ENCODE measurements at places on chromosomes 6 and 20.
A peak's percentile ranks its signal among the peaks of the same experiment; 100 is the strongest.

DNA sequence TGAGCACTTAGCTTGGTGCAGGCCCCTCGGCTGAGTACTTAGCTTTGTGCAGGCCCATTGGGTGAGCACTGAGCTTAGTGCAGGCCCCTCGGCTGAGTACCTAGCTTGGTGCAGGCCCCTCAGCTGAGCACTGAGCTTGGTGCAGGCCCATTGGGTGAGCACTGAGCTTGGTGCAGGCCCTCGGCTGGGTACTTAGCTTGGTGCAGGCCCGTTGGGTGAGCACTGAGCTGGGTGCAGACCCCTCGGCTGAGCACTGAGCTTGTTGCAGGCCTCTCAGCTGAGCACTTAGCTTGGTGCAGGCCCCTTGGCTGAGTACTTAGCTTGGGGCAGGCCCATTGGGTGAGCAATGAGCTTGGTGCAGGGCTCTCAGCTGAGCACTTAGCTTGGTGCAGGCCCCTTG, 387.1 kb downstream of the THBS2 start:
- no peak for DNase-seq

DNA sequence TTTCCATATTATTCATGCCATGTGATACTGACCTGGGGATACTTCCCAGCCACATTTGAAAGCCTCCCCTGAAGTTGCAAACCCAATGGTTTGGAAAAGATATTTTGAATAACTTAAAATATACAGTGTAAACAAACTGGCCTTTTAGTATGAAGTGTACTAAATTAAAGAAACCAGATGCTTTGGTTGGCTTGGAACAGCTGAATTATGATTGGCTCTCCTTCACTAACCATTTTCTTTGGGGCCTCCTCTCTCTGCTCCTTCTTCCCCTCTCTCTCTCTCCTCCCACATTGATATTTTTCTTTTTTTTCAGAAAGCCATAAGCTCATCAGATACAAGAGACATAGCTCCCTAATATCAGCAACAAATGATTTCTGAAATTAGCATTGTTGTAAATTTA, 166.6 kb downstream of the MTFR2 start:
- no peak for DNase-seq

GRCh38 chr6:137133122-137133521, 40.3 kb downstream of the IL22RA2 start:
- DNase-seq = no peak

GRCh38 chr20:13302647-13303450, 81.8 kb downstream of the ISM1 start:
- DNase-seq = peak; percentile 36
